ENCODE measurements at places on chromosomes 2 and 18.
A peak's percentile ranks its signal among the peaks of the same experiment; 100 is the strongest.

- no peak for DNase-seq
Observed at GRCh38 chr2:60936757-60937156, 55.4 kb downstream of the REL start.

DNA sequence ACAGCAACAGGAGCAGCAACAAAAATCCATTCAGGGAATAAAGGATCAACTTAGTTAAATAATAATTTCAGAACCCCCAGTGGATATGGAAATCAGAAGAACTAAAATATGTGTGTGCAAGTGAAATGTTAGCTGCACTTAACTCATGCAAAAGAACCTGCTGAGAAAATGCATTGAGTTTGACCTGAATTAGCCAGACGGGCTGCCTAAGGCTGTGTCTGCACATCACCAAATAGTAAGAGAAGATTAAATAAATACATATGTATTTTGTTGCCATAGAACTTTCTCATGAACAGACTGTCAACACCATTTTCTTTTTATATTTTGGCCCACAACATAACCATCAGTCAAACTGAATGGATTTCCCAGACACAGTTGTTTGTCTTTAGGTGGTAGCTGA lies 262.0 kb upstream of the PIK3C3 start:
- DNase-seq = no peak

GRCh38 chr2:240957656-240958365 lies 40.6 kb upstream of the SNED1 start:
- no peak for DNase-seq

DNA sequence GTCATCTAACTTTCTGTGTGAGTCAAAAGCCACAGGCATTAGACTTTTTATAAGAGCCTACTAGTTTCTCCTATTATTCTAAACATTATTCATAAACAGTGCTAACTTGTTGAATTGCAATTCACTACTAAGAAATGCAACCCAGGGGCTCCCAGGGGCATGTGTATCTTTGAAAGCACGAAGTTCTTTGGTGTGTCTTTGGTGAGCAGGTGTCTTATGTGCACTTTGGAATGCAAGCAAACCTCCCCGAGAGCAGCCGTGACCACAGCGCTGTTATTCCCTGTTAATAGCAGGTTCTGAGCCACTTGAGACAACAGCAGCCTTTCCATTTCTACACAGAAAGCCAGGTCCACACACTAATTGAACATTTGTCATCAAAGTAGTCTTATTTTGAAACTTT lies 123.5 kb downstream of the PRKRA start:
- DNase-seq = no peak

GRCh38 chr2:201698588-201699226 lies at the start of gene MPP4:
Gene MPP4 (minus strand): TSS chr2:201698644. CDS start chr2:201693954, 4,690 bp downstream.
- no peak for DNase-seq

- no peak for DNase-seq
Observed at GRCh38 chr2:240182001-240182400, 41.5 kb upstream of the OTOS start.

- peak; percentile 88 for DNase-seq
Observed at GRCh38 chr2:126886211-126886915, 12.3 kb upstream of the TEX51 start.

GRCh38 chr2:12714391-12715221 lies 2.1 kb upstream of the TRIB2 start:
- no peak for DNase-seq

- no peak for DNase-seq
Observed at GRCh38 chr2:1891971-1892486, 147.7 kb upstream of the PXDN start.

GRCh38 chr18:78978349-78979055 lies 1.1 kb upstream of the SALL3 start:
- DNase-seq = no peak

DNA sequence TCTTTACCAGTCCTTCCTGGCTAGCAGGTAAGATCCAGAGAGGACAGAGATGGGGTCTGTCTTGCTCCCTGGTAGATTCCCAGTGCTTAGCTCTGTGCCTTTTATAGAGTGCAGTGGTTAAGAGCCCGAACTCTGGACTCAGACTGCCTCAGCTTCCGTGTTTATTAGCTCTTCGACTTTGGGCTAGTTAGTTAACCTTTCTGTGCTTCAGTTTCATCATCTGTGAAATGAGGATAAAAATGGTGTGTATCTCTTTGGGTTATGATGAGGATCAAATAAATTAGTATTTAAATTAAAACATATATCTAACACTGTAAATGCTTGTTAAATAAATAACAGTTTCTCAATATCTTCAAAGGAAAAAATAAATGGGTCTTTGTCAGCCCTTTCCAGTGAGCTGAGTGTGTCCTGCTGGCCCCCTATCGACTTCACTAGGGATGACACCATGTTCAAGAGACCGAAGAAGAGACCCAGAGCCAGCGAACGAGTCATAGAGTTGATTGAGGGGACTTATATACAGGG lies 38.2 kb downstream of the CERS6 start:
- DNase-seq = no peak

GRCh38 chr18:70491734-70492348 lies 203.0 kb downstream of the SOCS6 start:
- peak; percentile 61 for DNase-seq

- DNase-seq = no peak
Observed at GRCh38 chr2:218228366-218229090, 11.5 kb downstream of the ARPC2 start.

DNA sequence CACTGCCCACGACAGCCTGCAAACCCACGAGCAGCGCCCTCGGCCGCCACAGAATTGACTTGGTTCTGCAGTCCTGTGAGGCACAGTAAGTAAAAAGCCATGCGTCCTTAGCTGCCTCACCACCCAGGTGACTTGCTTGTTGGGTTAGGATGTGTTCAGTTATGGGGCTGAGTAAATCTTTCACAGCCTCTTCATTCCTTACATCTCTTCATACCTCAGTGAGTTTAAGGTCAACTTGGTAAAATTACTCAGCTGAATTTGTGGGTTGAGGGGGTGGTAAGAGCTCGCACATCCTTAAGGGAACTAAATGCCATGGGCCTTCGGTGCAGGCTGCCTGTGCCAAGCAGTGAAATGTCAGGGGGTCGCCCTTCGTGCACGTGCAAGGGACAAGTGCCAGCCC lies 165.2 kb upstream of the ALKAL2 start:
- no peak for DNase-seq

GRCh38 chr2:210938228-210938627 lies 381.8 kb downstream of the CPS1 start:
- DNase-seq = no peak

GRCh38 chr2:129239141-129239540 lies 740.3 kb upstream of the RAB6C start:
- no peak for DNase-seq

DNA sequence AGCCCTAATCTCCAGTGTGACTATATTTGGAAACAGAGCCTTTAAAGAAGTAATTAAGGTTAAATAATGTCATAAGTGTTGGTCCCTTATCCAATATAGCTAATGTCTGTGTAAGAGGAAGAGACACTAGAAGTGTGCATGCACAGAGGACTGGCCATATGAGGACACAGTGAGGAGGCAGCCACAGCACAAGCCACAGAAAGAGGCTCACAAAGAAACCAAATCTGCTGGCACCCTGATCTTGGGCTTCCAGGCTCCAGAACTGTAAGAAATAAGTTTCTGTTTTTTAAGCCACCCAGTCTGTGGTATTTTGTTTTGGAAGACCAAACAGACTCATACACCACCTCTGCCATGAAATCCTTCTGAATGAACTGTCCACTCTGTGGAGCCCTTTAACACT lies 186.4 kb upstream of the SLC39A10 start:
- no peak for DNase-seq

DNA sequence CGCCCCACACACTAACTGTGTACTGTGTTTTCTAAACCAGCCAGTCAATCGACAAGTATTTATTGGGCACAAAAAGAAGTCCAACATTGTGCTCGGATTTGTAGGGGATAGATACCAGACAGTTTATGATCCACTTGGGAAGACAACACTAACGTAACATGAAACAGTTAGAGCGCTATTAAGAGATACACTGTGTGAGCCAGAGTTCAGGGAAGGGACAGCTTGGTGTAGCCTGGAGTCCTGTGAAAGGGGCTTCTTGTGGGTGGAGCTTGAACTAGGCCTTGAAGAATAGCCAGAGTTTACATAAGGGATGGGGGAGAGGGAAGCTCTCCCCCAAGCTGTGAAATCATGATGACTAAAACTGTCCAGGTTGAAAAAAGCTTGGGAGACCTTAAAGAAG lies 176.4 kb upstream of the TCF4 start:
- DNase-seq = no peak

GRCh38 chr2:8152392-8153257 lies 529.2 kb upstream of the ID2 start:
- DNase-seq = no peak

DNA sequence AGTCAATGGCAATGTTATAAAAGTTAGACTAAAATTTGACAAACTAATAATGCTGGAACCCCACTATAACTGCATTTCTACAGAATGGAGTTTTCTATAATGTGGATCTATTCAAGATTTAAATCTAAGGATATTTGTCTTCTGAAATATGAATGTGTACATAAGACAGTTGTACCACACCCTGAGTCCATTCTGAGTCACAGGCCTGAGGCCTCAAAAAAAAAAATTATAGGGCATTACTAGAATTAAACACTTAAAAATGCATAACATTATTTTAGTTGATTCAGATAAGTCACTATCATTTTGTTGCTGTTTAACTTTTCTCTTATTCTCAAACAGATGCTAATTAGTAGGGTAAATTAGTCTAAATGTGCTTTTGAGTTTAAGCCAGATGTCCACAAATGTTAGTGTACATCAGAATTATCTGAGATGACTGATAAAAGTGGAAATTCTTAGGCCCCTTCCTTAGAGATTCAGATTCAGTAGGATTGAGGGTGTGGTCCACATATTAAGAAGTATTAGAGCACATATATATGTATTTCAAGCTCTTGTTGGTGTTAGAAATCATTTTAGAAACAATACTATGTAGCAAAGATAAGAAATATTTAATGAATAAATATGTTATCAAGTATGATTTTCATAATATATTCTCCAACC lies 42.4 kb upstream of the COL5A2 start:
- no peak for DNase-seq

GRCh38 chr2:160941290-160941846 lies 218.9 kb upstream of the TANK start:
- DNase-seq = no peak

DNA sequence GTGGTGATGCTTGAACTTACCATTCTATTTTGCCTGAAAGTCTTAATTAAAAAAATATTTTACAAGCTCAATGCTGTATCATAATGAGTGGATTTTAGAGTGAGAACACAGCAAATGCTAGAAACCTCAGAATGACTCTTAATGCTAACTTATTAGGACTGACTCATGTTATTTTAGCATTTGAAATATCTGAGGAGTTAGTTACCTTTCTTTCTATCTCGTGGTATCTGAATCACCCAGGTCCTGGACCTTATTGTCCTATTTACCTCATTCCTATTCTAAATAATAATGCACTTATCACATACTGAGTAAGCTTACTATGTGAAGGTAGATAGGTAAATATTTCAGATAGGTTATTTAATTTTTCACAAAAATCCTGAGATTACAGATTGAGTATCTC lies 70.7 kb downstream of the SOS1 start:
- peak; percentile 3 for DNase-seq

DNA sequence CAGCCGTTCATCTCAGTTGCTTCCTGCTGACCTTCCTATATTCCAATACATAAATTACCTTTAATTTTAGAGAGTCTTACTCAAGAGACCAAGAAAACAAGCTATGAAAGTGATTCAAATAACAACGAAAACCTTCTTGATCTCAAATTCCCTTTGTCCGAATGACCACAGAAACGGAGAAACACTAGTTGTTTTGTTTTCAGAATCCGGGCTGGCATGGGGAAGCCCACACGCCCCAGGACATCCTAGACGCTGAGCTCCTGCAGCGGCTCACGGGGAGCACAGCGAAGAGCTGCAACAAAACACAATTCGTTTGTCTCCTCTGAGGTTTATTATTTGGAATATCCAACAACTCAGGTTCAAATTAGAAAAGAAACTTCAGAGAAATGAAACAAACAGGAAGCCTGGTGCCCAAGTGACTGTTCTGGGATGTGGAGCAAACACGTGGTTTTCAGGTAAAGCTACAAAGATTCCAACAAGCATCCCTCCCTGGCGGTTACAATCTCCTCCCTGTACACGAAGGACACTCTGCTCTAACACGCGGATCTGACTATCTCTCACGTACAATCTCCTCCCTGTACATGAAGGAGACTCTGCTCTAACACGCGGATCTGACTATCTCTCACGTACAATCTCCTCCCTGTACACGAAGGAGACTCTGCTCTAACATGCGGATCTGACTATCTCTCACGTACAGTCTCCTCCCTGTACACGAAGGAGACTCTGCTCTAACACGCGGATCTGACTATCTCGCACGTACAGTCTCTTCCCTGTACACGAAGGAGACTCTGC lies 237.5 kb downstream of the TWIST2 start:
- no peak for DNase-seq

DNA sequence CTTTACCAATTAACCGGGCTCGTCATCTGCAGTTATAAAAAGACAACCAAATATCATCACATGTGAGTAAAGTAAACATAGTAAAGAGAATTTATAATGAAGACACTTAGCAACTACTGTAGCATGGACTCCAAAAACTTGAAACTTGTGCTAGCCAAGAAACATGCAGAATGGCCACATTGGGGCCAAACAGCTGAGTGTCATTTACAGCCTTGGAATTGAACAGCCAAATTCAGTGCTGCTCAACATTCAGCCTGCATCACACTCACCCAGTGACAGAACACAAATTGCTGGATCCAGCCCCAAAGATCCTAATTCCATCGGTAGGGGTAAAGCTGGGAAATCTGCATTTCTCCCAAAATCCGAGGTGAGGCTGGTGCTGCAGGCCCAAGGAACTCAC lies 224.8 kb upstream of the GYPC start:
- DNase-seq = no peak

DNA sequence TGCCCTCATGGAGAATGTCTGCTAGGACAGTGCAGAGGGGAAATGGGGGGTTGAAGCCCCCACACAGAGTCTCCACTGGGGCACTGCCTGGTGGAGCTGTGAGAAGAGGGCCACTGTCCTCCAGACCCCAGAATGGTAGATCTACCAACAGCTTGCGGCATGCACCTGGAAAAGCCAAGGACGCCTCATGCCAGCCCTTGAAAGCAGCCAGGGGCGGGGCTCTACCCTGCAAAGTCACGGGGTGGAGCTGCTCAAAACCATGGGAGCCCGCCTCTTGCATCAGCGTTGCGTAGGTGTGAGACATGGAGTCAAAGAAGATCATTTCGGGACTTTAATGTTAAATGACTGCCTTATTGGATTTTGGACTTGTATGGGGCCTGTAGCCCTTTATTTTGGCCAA lies 157.6 kb downstream of the DSEL start:
- no peak for DNase-seq

GRCh38 chr2:119544075-119544938 lies at the start of gene CFAP221:
Gene CFAP221 (plus strand): TSS chr2:119544449. CDS start chr2:119546132, 1,683 bp downstream.
- peak; percentile 91 for DNase-seq

- DNase-seq = peak; percentile 77
Observed at GRCh38 chr18:12306752-12307700, 1.0 kb upstream of the TUBB6 start.
